Activated CD4-positive, alpha-beta T cell treated with anti-CD3 and anti-CD28 coated beads, Interleukin-2, amount 10 ng/mL, durations not matched to agents 24 days and 14 days (primary cell): ENCODE measurements at places on chromosomes 1 and 21.

DNA sequence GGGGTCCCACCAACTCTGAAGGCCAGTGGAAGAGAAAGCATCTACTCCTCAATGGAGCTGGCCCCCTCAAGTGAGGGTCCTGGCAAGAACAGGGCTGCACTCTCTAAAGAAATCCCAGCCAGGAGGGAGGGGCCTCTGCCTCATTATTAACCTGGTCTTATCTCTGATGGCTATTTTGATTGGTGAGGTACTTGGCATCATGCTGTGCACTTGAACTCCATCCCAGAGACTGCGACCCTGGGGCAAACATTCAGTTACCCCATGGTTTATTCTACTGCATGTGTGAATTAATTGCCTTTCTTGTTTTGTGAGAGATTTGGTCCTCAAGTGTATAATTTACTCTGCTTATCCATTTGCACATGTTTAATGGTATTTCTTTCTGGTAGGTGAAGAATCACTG, 55.0 kb upstream of the ETV3 start:
- peaks cover 3% of the 10 kb centered on the region for H3K4me1 ChIP-seq
- DNase-seq, result no peak
- peaks cover 39% of the 10 kb centered on the region for H3K27me3 ChIP-seq
- H3K36me3 ChIP-seq, result no peaks in the 10 kb centered on the region
- no peak overlapping the region for H3K27ac ChIP-seq

GRCh38 chr1:100378956-100379355, 26.6 kb downstream of the CDC14A start:
- peaks cover 59% of the 10 kb centered on the region for H3K36me3 ChIP-seq
- no peak overlapping the region for H3K4me3 ChIP-seq
- DNase-seq, result no peak
- no peak overlapping the region for H3K27ac ChIP-seq

DNA sequence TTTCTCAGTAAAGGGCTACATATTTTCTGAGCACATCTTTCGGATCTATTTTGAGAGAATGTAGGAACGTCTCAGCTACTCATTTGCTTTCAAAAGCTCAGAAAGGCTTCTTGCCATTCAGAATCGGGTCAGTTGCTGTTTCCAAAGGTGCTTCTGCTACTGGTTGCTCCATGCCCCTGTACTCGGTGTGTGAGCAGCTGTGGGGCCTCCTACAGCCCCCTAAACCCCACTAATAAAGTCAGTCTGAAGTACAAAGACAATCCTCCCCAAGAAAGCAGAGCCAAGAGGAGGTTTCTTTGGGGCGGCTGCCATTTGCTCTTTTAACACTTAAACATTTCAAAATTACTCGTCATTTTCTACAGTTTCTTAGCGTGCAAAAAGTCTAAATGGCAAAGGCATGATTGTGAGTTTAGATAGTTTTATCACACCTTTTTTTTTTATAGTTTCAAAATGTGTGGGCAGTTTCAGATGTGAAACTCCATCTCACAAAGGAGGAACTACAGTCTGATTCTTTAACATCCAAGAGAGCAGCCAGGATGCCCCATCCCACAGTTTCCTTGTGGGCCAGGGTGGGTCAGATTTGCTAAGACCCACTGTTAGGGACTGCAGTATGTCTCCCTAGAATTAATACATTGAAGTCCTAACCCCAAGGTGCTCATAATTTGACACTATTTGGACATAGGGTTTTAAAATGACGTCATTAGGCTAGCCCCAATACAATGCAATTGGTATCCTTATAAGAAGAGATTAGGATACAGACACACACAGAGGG, 4.1 kb downstream of the RUNX1 start:
- peaks cover 3% of the 10 kb centered on the region for H3K27me3 ChIP-seq
- peak overlapping the region; percentile 94 for H3K27ac ChIP-seq
- H3K4me1 ChIP-seq, result peaks cover 94% of the 10 kb centered on the region
- H3K4me3 ChIP-seq, result peak overlapping the region; percentile 89
- peaks cover 63% of the 10 kb centered on the region for H3K36me3 ChIP-seq

- H3K27ac ChIP-seq, result no peak overlapping the region
- no peaks in the 10 kb centered on the region for H3K4me1 ChIP-seq
- H3K27me3 ChIP-seq, result no peaks in the 10 kb centered on the region
- DNase-seq, result no peak
- H3K4me3 ChIP-seq, result no peak overlapping the region
Measured at GRCh38 chr1:85962457-85962856, 194.1 kb downstream of the COL24A1 start.

- peaks cover 69% of the 10 kb centered on the region for H3K4me1 ChIP-seq
- peak; percentile 94 for DNase-seq
- H3K27ac ChIP-seq, result peak within 1 kb of the TSS; percentile 98
- peaks cover 55% of the 10 kb centered on the region for H3K36me3 ChIP-seq
- peak within 1 kb of the TSS; percentile 94 for H3K4me3 ChIP-seq
- no peaks in the 10 kb centered on the region for H3K27me3 ChIP-seq
Measured at GRCh38 chr1:209755926-209756614, at the start of gene TRAF3IP3. TRAF3IP3 (plus strand) TSS chr1:209756053; CDS start chr1:209760040, 3,987 bp downstream.

DNA sequence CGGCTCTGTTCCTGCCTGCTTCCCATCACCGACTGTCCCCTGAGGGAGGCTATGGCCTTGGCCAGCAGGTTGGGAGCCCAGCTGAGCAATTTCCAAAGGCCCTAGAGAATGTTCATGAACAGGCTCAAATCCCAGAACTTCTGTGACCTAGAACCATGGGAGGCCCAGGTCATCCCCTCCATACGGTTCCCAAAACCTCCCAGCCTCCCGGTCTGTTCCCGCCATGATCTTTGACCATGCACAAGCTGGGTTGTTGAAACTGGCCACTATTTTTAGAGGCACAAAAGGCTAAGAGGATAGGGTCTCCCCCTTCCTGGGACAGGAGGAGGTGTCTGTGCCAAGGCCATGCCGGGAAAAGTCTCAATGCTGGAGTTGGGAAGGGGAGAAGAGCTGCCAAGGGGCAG, 27.5 kb downstream of the EPHA2 start:
- no peak overlapping the region for H3K27ac ChIP-seq

DNA sequence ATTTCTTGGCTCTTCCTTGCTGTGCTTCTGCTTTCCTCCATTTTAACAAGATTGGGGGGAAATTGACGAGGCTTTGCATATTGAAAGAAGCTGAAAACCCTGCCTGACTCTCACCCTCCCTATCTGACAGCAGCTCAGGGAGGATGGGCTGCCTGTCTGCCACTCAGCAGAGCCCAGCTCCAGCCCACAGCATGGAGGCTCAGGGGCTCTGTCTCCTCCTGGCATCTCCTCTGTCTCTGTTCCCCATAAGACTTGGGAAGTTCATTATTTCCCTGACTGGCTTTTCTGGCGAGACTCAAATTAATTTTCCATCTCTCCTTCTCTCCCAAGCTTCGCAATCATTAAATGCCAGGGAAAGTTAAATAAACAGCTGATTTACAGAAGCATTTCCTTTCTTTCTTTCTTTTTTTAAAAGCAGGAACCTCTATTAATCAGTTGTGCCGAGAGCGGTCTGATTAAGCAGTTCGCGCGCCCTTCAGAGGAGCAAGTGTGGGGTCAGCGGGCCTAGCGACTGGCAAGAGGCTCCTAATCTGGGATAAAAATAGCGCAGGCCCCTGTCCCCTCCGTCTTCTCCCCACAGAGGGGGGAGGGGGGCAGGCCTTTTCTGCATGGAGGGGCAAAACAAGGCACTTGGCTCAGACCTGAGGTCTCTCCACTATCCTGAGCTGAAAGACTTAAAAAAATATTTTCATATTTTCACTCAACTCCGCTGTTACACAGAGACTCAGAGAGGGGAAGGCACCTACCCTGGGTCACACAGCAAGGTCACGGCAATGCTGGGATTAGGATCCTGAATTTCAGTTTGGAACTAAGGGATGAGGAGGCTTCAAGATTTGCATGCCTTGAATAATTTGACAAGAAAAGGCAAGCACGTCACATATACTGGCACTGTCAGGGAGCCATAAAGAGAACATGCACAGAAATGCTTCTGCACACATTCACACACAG, 170.4 kb downstream of the ACTL8 start:
- DNase-seq, result no peak
- H3K27me3 ChIP-seq, result no peaks in the 10 kb centered on the region

GRCh38 chr1:113545626-113546025, 155.3 kb downstream of the MAGI3 start:
- no peaks in the 10 kb centered on the region for H3K27me3 ChIP-seq
- H3K27ac ChIP-seq, result no peak overlapping the region
- no peak for DNase-seq
- H3K4me3 ChIP-seq, result no peak overlapping the region
- no peaks in the 10 kb centered on the region for H3K36me3 ChIP-seq

DNA sequence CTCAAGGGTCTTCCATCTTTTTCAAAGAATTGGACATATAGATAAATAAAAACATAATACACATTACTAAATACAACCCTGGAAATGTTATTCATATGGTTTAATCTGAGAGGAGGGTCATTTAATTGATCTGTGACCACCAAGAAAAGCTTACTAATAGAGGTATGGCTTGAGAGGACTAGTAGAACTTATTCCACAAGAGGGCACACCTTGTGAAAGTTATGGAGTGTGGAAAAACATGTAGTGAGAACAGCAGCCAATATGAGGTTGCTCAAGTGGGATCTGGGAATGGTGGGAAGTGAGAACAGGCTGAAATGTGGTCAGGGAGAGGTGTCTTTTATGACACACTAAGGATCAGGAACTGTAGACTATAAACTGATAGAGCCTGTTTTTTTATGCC, 973.5 kb upstream of the B3GALT2 start:
- H3K27ac ChIP-seq, result no peak overlapping the region
- H3K27me3 ChIP-seq, result no peaks in the 10 kb centered on the region
- no peak for DNase-seq
- H3K4me3 ChIP-seq, result no peak overlapping the region
- H3K4me1 ChIP-seq, result no peaks in the 10 kb centered on the region
- no peaks in the 10 kb centered on the region for H3K36me3 ChIP-seq

- H3K36me3 ChIP-seq, result no peaks in the 10 kb centered on the region
- peaks cover 3% of the 10 kb centered on the region for H3K4me1 ChIP-seq
- H3K4me3 ChIP-seq, result no peak overlapping the region
- peaks cover 20% of the 10 kb centered on the region for H3K27me3 ChIP-seq
- H3K27ac ChIP-seq, result no peak overlapping the region
- DNase-seq, result no peak
Measured at GRCh38 chr1:186465946-186466345, 5.0 kb upstream of the PDC start.

- H3K4me1 ChIP-seq, result no peaks in the 10 kb centered on the region
- H3K36me3 ChIP-seq, result no peaks in the 10 kb centered on the region
- no peak for DNase-seq
Measured at GRCh38 chr1:209989525-209989924, 51.5 kb downstream of the SYT14 start.

GRCh38 chr1:98056781-98057180, 135.9 kb upstream of the DPYD start:
- no peak overlapping the region for H3K4me3 ChIP-seq
- H3K36me3 ChIP-seq, result no peaks in the 10 kb centered on the region
- no peak for DNase-seq
- peaks cover 11% of the 10 kb centered on the region for H3K4me1 ChIP-seq
- H3K27ac ChIP-seq, result no peak overlapping the region
- H3K27me3 ChIP-seq, result peaks cover 72% of the 10 kb centered on the region

DNA sequence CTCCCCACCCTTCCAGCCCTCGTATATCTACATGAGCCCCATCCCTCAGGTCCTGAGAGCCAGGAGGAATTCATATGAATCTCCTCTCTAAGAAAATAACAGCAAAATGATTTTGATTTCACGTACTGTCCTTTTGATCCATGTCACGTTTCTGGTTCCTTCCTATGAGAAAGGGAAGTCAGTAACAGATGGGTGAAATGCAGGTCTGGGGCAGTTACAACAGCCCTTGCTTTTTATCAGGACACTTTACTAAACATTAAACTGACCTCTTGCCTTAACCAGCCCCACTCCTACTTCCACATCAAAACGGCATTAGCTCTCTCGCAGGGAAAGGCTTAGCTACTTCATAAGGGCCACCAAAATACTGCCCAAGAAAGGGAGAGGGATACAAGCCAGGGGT, 59.0 kb downstream of the SPATA46 start:
- no peak for DNase-seq
- H3K27ac ChIP-seq, result no peak overlapping the region
- H3K36me3 ChIP-seq, result no peaks in the 10 kb centered on the region
- peaks cover 3% of the 10 kb centered on the region for H3K27me3 ChIP-seq
- H3K4me3 ChIP-seq, result no peak overlapping the region

DNA sequence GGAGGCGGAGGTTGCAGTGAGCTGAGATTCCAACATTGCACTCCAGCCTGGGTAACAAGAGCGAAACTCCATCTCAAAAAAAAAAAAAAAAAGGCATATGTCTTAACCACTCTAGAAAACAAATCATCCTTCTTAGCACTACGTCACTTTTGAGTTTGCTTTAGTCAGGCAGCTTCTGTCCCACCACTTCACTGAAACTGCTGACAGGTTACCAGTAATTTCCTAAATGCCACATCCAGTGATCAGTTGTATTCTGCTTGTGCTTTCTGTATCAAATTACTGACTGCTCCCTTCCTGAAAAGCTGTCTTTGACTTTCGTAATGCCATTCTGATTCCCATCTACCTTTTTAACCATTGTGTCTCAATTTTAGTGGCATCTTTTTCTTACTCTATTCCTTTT, 21.7 kb downstream of the RCOR3 start:
- H3K27ac ChIP-seq, result no peak overlapping the region
- H3K4me1 ChIP-seq, result peaks cover 4% of the 10 kb centered on the region
- no peak for DNase-seq
- H3K4me3 ChIP-seq, result no peak overlapping the region

DNA sequence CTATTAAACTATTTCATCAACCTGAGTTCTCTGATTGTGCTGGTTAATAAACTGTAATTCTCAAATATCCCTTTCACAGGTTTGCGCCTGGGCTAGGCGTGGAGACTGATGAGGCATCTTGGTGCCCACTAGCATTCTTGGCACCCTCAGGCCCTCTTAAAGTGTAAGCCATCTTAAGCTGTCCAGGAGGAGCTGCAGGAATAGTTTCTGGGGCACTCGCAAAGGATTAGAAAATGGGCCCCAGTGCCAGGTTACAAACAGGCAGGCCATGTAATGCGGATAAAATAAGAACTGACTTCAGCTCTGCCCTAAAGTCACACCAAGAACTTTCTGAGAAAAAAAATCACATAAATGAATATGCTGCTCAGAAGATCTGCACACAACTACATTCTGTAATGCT, 1.1 kb downstream of the CASQ2 start:
- DNase-seq, result peak; percentile 23
- no peak overlapping the region for H3K27ac ChIP-seq
- H3K4me3 ChIP-seq, result no peak overlapping the region
- no peaks in the 10 kb centered on the region for H3K27me3 ChIP-seq

DNA sequence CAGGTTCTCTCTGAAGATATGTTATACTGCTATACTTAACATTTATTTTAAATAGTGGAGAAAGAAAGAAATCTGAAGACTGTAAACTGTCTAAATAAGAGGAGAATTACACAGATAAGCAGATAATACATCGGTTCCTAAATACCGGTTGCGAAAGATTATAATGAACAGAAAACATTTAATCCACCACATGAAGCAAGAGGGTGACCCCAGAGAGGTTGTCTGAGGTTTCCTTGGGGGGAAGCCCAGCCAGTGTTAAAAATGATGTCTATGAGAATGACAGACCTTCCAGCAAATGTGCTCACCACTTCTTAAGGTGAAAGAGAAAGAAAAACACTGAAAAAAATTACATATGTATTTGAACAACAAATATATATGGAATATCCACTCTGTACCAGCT, 356.4 kb upstream of the KAZN start:
- no peaks in the 10 kb centered on the region for H3K36me3 ChIP-seq
- no peaks in the 10 kb centered on the region for H3K4me1 ChIP-seq
- H3K27ac ChIP-seq, result no peak overlapping the region
- no peak overlapping the region for H3K4me3 ChIP-seq
- H3K27me3 ChIP-seq, result no peaks in the 10 kb centered on the region
